NT2/D1 (cell line): ENCODE measurements at places on chromosomes 6 and 20.

- DNase-seq = no peak
These were observed 163.0 kb downstream of the SLC24A3 start for GRCh38 chr20:19375395-19375794.

- no peak for DNase-seq
These were observed 5.2 kb upstream of the PRPH2 start for GRCh38 chr6:42727627-42728026.

DNA sequence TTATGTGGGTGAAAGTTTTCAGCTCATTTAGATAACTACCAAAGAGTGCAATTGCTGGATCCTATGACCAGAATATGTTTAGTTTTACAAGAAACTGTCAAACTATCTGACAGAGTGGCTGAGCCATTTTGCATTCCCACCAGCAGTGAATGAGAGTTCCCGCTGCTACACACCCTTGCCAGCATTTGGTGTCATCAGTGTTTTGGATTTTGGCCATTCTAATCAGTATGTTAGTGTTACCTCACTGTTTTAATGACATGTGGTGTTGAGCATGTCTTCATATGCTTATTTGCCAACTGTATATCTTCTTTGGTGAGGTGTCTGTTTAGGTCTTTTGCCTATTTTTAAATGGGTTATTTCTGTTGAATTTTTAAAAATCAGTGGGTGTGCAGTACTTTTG lies 120.9 kb downstream of the CFAP61 start:
- no peak for DNase-seq

DNA sequence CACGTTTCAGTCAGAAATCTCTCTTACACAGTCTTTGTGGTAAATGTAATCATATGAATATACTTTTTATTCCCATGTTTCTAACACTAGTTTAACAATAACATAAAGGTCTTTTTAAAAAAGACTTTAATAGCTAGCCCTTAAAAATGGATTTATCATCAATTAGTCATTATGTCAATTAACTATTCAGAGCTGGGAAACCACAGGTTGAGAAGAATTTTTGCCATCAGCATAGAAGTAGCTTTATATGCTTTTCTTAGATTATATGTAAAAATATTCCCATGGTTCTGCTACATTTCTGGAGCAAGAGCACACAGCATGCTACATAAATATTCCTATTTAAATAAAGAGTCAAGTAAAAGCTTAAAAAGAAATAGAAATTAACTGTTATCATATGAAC lies 35.5 kb downstream of the ASCC3 start:
- no peak for DNase-seq

DNA sequence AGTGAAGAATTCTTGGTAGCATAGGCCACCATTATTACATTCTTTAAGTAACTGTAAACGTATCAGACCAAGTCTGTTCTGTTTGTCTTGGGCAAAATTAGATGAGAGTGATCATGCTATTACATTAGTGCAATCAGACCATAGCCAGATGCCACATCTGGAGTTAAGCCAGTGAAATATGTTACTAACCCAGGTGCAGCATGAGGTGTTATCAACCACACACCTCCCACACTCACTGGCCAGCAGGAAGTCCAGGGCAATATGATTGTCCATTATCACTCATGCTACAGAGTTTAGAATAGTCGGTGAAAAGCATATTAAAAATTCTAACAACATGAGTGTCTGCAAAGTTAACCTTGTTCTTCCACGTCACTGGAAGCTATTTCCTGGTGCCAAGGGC lies 174.7 kb upstream of the PROKR2 start:
- DNase-seq = no peak

GRCh38 chr6:158991017-158991723 lies 8.8 kb downstream of the RSPH3 start:
- DNase-seq = no peak
